ENCODE measurements at places on chromosomes 16 and 17. TPM values are rescaled to one million over a fixed set of nuclear protein-coding genes. Genes with fewer than 3 reads are reported as not detected.

Gene PRSS36
- total RNA-seq, result 0.51 TPM

Gene CHD9NB
- not detected for total RNA-seq

Gene ICAM2
- total RNA-seq, result not detected

Gene MPRIP
- 1,459 TPM for total RNA-seq

Gene CDRT4
- 8.9 TPM for total RNA-seq

GRCh38 chr16:27242868-27243590 lies 25.5 kb downstream of the NSMCE1 start:
- H3K27me3 ChIP-seq, result no peaks in the 10 kb centered on the region
- H3K4me1 ChIP-seq, result peaks cover 48% of the 10 kb centered on the region
- H3K27ac ChIP-seq, result peak overlapping the region; percentile 77
- no peaks in the 10 kb centered on the region for H3K36me3 ChIP-seq
- H3K4me3 ChIP-seq, result peak overlapping the region; percentile 11
- DNase-seq, result peak; percentile 72

- H3K4me3 ChIP-seq, result no peak overlapping the region
- no peak for DNase-seq
- H3K36me3 ChIP-seq, result 0 out of 2 replicates have a peak, but pooled peaks cover 4% of the 10 kb centered on the region
- no peak overlapping the region for H3K27ac ChIP-seq
- no peaks in the 10 kb centered on the region for H3K27me3 ChIP-seq
- no peaks in the 10 kb centered on the region for H3K4me1 ChIP-seq
Measured at GRCh38 chr17:30424471-30424870, 45.7 kb downstream of the CPD start.

DNA sequence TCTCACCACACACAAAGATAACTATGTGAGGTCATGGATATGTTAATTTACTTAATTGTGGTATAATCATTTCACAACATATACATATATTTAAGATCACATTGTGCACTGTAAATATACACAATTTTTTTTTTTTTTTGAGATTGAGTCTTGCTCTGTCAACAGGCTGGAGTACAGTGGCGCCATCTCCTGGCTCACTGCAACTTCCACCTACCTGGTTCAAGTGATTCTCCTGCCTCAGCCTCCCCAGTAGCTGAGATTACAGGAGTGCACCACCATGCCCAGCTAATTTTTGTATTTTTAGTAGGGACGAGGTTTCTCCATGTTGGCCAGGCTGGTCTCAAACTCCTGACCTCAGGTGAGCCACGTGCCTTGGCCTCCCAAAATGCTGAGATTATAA lies 11.5 kb upstream of the PRSS54 start:
- no peaks in the 10 kb centered on the region for H3K27me3 ChIP-seq
- H3K4me3 ChIP-seq, result no peak overlapping the region
- H3K27ac ChIP-seq, result no peak overlapping the region
- peak; percentile 11 for DNase-seq
- no peaks in the 10 kb centered on the region for H3K4me1 ChIP-seq

DNA sequence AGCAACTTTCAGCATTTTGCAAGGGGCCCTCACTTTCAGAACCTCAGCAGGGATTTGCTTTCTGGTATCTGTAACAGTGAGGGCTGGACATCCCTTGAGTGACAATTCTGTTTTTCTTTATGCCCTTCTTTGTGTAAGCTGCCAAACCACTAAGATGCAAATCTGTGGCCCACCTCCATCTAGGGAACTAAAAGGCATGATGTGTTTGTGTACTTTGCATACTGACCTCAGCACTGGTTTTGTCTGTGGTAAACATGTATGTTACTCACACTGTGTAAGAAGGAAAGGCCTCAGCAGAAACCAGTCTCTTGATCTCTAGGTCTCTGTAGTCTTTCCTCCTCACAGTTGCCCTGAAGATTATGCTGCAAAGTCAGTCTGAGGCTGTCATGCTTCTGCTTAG lies 396.6 kb upstream of the DYNLRB2 start:
- no peak for DNase-seq
- no peak overlapping the region for H3K4me3 ChIP-seq
- H3K27me3 ChIP-seq, result no peaks in the 10 kb centered on the region
- H3K27ac ChIP-seq, result no peak overlapping the region
- H3K4me1 ChIP-seq, result no peaks in the 10 kb centered on the region

DNA sequence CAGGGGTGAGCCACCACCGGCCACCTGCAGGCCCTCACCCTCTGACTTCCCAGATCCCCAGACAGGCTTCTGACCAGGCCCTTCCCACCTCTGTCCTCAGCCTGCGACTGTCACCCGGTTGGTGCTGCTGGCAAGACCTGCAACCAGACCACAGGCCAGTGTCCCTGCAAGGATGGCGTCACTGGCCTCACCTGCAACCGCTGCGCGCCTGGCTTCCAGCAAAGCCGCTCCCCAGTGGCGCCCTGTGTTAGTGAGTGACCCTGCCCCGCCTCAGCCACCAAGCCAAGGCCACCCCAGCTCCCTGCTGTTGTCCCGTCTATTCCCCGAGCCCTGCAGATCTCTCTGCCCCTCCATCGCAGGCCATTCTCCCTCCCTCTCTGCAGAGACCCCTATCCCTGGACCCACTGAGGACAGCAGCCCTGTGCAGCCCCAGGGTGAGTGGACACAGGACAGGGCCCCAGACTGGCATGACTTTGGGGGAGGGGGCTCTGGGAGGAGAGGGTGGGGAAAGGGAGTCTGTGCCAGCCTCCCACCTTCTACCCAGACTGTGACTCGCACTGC lies 1.9 kb downstream of the NTN3 start:
- H3K4me1 ChIP-seq, result peaks cover 6% of the 10 kb centered on the region
- no peak for DNase-seq
- H3K36me3 ChIP-seq, result no peaks in the 10 kb centered on the region
- H3K27me3 ChIP-seq, result no peaks in the 10 kb centered on the region
- H3K27ac ChIP-seq, result no peak overlapping the region

- DNase-seq, result no peak
- H3K27ac ChIP-seq, result no peak overlapping the region
- H3K36me3 ChIP-seq, result no peaks in the 10 kb centered on the region
Measured at GRCh38 chr17:11554042-11554441, 44.2 kb upstream of the DNAH9 start.

DNA sequence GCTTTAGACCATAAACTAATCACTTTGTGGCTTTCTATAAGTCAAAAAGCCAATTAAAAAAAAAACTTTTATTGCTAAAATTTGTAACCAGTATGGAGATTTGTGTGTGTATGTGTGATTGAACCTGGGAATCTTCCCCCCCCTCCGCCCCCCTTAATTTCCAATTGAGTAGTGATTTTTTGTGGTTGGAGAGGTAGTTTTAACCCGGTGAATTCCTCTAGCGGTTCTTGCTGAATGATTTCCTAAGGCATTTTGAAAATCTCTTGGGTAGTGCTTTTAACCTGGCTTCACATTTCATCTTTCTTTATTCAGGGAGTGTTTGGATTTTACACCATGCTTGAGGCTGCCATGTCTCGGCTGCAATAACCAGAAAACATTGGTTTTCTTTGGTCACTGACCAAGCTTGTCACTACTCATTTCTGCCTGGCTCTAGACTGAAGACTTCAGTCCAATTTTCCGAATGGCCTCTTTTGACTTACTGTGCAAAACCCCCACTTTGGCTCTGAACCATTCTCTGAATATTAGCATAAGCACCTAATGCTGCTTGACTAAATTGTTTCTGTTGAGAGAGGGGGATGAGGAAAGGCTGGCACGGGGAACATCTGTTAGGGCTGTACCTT lies 35.6 kb downstream of the PRKCA start:
- no peak overlapping the region for H3K4me3 ChIP-seq
- H3K36me3 ChIP-seq, result no peaks in the 10 kb centered on the region
- H3K4me1 ChIP-seq, result peaks cover under 1% of the 10 kb centered on the region
- no peaks in the 10 kb centered on the region for H3K27me3 ChIP-seq

DNA sequence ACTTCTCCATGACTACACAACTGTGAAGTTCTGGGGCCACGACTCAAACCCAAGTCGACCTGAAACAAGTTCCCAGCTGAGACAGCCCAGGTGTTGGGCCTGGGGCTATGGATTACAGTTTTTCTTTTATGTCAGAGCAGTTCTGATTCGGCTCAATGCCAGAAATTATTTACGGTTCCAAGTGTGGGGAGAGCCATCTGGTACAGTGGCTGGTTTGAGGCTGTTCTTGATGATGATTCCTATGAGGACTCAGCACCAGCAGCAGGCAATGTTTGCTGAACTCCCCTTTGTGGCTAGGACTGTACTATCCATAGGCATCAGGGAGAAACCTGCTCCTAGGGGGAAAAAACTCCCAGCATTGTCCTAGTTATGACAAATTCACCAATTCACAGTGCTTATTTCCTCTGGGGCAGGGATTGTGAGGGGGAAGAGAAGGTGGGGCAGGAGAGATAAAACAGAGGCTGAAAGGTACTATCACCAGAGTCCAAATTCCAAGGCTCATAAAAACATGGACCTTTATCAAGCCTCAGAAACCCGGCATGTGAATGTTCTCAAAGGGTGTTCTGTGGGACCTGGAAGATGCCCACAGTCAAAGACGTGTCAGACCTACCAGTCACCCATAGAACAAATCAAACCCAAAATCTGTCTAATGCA lies 18.2 kb upstream of the CMTM4 start:
- DNase-seq, result no peak
- no peaks in the 10 kb centered on the region for H3K27me3 ChIP-seq
- no peak overlapping the region for H3K27ac ChIP-seq
- no peak overlapping the region for H3K4me3 ChIP-seq
- no peaks in the 10 kb centered on the region for H3K36me3 ChIP-seq

DNA sequence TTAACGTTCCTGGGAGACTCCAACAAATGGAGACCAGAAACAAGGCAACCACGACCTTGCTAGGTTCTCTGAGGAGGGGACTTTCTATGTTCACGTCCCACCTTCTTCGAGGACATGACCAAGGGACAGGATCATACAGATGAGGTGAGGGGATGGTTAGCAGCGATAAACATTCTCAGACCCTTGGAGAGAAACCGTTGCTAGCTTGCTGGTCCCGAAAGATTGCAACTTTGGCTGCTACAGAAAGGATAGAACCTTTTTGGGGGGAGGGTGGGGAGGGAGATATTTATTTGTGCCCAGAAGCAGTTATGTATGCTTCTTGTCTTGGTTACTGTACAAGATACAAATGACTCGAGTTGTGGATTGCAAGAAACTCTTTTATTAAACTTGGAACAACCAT lies 35.3 kb upstream of the KCNJ2 start:
- DNase-seq, result no peak
- H3K36me3 ChIP-seq, result no peaks in the 10 kb centered on the region
- H3K27me3 ChIP-seq, result no peaks in the 10 kb centered on the region
- no peak overlapping the region for H3K27ac ChIP-seq
- no peak overlapping the region for H3K4me3 ChIP-seq

GRCh38 chr17:41579484-41580243 lies 7.0 kb downstream of the KRT14 start:
- no peak overlapping the region for H3K4me3 ChIP-seq
- no peaks in the 10 kb centered on the region for H3K27me3 ChIP-seq
- DNase-seq, result peak; percentile 87
- peaks cover 29% of the 10 kb centered on the region for H3K4me1 ChIP-seq

GRCh38 chr17:67068999-67069398 lies 24.6 kb downstream of the CACNG1 start:
- no peak overlapping the region for H3K4me3 ChIP-seq
- DNase-seq, result peak; percentile 14
- H3K27me3 ChIP-seq, result no peaks in the 10 kb centered on the region

GRCh38 chr17:15351925-15352324 lies 10.5 kb upstream of the TEKT3 start:
- peak; percentile 97 for DNase-seq
- no peaks in the 10 kb centered on the region for H3K36me3 ChIP-seq
- no peaks in the 10 kb centered on the region for H3K27me3 ChIP-seq
- H3K27ac ChIP-seq, result peak overlapping the region; percentile 60

- no peaks in the 10 kb centered on the region for H3K4me1 ChIP-seq
- peak; percentile 83 for DNase-seq
- H3K4me3 ChIP-seq, result no peak overlapping the region
- H3K36me3 ChIP-seq, result no peaks in the 10 kb centered on the region
Measured at GRCh38 chr17:77011173-77012011, 129.4 kb upstream of the SEC14L1 start.

- H3K27me3 ChIP-seq, result no peaks in the 10 kb centered on the region
- no peaks in the 10 kb centered on the region for H3K4me1 ChIP-seq
- H3K27ac ChIP-seq, result no peak overlapping the region
- DNase-seq, result no peak
- peaks cover 23% of the 10 kb centered on the region for H3K36me3 ChIP-seq
Measured at GRCh38 chr17:77153999-77154586, 13.3 kb downstream of the SEC14L1 start.

DNA sequence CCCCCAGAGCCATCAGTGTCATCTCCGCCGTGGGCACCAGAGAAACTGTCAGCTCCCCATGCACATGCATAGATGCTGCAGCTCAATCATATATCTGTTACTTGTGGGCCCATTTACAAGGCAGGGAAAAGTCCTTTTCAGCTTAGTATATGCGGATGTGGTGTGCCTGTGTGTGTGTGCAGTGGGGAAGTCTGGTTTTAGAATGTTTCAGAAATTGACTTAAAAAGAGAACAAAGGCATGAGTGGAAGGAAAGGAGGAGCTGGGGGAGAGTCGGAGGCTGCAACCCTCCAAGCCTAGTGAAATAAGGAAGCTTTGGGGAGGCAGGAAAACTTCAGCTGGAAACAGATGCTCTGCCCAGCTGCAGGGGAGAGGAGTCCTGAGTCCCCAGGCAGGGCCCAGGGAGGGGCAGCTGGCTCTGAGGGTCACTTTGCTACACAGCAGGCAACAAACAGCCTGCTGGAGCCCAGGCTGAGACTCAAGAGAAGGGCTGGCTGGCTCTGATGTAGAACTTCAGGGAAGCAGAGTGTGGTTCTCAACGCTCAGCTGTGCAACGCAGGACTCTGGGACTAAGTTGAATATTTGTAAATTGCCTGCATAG lies 11.1 kb upstream of the CD300LD start:
- peaks cover 8% of the 10 kb centered on the region for H3K4me1 ChIP-seq
- no peak overlapping the region for H3K27ac ChIP-seq
- no peak overlapping the region for H3K4me3 ChIP-seq
- no peaks in the 10 kb centered on the region for H3K36me3 ChIP-seq

DNA sequence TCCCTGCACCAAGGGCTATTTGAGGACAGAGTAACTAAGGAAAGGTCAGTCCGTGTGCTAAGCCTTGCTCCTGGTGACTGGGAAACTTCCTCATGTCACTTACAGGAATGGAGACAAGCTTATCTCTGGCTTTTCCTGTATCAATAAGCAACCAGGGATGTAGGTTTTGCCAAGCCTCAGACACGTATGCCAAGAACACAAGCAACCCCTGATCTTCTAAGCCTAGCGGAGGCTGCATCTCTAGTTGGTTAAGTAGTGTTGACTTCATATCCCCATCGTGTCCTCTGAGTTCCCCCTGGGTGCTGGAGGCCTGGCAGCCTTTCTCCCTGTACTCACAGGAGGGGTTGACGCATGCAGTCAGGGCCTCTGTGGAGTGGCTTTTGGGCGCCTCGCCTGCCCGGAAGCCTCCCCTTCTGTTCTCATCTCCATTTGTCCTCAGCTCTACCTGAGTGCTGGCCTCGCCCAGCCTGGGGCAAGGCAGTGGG lies 1.4 kb upstream of the C1QTNF1 start:
- no peaks in the 10 kb centered on the region for H3K27me3 ChIP-seq
- no peak for DNase-seq
- H3K36me3 ChIP-seq, result no peaks in the 10 kb centered on the region
- H3K4me1 ChIP-seq, result peaks cover 48% of the 10 kb centered on the region
- H3K4me3 ChIP-seq, result no peak overlapping the region
- no peak overlapping the region for H3K27ac ChIP-seq
